ENCODE measurements at places on chromosomes 12 and 14. TPM values are rescaled to one million over a fixed set of nuclear protein-coding genes. Genes with fewer than 3 reads are reported as not detected.

SALL2 gene
- 11.2 TPM for total RNA-seq

TPH2 gene
- not detected for total RNA-seq

TRPV4 gene
- total RNA-seq: not detected

MSI1 gene
- total RNA-seq: 7.5 TPM
